ENCODE measurements at places on chromosomes 7 and 10.

DNA sequence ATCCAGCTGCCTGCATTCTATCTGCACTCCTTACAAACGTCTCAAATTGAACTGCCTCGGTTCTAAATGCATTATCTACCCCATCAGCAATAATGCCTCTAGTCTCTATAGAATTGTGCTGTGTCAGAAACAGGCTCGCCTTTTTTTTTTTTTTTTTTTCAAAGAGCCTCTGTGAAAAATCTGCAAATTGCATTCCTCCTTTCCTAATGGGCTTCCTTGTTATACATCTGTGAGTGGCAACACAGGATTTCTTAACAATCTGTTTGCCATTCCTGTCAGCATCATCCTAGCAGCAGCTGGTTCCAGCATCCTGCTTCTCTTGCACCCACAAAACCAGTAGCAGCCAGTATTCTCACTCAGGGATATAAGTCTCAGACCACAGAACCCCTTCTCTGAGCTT is 413.5 kb upstream of the SEMA3D start:
- DNase-seq = no peak

DNA sequence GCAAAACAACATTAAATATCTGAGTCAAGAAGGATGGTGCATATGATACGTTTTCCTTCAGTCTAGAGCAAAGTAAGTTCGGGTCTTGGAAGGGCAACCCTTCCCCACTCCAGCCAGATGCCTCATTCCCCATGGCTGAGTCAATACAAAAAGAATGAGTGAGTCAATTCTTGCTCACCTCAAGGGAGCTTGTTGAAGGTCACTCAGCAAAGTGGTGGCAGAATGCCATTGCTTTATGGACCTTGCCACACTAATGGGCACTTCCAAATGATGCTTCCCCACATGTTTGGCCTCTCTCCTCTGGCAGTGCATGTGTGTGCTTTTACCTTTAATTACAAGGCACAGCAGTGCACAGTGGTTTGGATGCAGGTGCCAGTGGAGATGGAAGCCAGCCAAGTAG is 296.5 kb downstream of the SORCS3 start:
- no peak for DNase-seq

DNA sequence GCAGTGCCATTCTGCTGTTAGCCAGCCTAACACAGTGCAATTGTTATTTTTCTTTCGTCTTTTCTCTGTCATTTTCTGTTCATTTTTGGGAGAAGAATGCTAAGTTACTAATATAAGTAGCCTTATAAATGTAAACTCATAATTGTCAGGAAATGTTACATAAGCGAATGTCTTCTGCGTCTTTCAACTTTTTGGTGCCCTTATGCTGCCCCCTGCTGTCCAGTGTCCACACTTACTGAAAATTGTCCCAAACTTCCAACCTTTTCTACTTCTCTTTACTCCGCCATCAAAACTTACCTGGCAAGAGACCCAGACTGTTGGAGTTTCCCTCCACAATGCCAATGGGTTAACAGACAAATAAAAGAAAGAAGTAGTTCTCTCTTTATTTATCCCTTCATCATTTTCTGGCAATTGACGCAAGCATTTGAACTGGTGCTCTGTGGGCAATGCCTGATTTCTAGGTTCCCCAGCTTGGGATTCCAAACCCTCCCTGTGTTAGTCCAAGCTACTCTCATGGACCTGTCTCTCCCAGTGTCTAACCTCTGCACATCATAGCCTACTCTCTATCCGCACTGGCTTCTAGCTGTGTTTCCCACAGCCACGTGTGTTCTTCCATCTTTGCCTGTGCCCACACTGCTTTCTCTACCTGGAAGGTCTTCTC is 21.0 kb upstream of the EPC1 start:
- DNase-seq = peak; percentile 80

DNA sequence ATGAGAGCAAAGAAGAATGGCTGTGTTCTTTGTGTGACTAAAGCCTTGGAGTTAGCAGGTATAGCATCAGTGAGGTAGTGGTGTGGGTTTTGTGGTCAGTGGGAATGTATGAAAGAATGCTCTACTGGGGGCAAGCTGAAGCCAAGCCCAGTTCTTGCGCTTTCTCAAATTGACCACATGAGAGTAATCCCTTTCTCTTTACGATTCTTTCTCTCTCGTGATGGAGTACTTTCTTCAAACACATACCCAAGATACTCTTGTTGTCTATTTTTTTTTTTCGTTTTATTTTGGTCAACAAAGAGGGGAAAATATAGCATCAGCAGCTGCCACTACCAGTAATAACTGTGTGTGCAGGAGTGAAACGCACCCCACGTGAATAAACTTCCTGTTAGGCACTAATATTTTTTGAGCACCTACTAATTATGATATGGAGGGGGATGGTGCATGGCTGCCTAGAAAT is 8.4 kb upstream of the PANK1 start:
- no peak for DNase-seq

DNA sequence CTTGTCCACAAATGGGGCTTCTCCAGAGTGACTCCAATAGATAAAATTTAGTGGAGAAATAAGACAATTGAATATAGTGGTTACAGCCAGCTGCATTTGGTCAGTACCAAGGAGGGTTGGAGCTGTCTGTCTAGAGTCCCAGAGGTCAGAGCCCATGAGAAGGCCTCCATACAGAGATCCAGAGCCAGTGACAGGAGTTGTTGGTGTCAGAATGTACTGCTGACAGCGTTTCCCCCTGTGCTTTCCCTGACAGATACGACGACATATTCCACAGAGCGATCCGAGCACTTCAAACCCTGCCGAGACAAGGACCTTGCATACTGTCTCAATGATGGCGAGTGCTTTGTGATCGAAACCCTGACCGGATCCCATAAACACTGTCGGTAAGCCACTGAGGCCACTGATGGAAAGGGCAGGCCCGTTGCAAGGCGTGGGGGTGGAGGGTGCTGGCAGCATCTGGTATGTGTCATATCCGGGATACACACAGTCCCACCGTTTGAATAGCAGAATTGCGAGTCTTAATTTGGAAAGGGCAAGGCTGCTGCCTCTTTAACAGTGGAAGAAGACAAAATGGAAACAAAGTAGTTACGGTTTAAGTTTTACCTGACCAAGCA is 483.6 kb downstream of the NRG3 start:
- no peak for DNase-seq

All from T-cell (primary cell).